A549 treated with dexamethasone at 1 μM for 4 hours (cell line): ENCODE measurements at places on chromosomes 13 and 19. TPM values are rescaled to one million over a fixed set of nuclear protein-coding genes. Genes with fewer than 3 reads are reported as not detected.

Gene BEST2
- total RNA-seq = 2.1 to 4.3 TPM (median 3.0 TPM) in 5 replicates

Gene OVOL3
- total RNA-seq = 0.15 to 0.26 TPM (median 0.25 TPM) in 3 of 5 replicates, not detected in the others

Gene TSKS
- total RNA-seq = not detected in 5 replicates

Gene FKBP8
- total RNA-seq = 113 to 154 TPM (median 146 TPM) in 5 replicates

Gene LSM7
- 126 to 155 TPM (median 145 TPM) in 5 replicates for total RNA-seq

Gene SYT5
- 1.4 to 3.7 TPM (median 2.6 TPM) in 5 replicates for total RNA-seq

Gene FARP1
- 13.1 to 23.5 TPM (median 21.6 TPM) in 5 replicates for total RNA-seq

Gene ZNF784
- 4.7 to 6.7 TPM (median 5.4 TPM) in 5 replicates for total RNA-seq

Gene PRSS57
- total RNA-seq = 0.14 TPM in 1 of 5 replicates, not detected in the others

Gene FGF21
- total RNA-seq = not detected in 5 replicates

Gene SOX1
- not detected in 5 replicates for total RNA-seq

Gene PROZ
- not detected in 5 replicates for total RNA-seq

Gene ZNF99
- not detected in 5 replicates for total RNA-seq

Gene ZNF180
- 7.5 to 8.7 TPM (median 8.3 TPM) in 5 replicates for total RNA-seq

Gene PRR36
- total RNA-seq = 0.30 to 0.51 TPM (median 0.45 TPM) in 5 replicates

Gene JAK3
- 0.16 to 0.32 TPM (median 0.20 TPM) in 5 replicates for total RNA-seq

Gene CCDC70
- total RNA-seq = not detected in 5 replicates

Gene CNN2
- total RNA-seq = 93.3 to 117 TPM (median 109 TPM) in 5 replicates

Gene RPS16
- 6,292 to 6,945 TPM (median 6,439 TPM) in 5 replicates for total RNA-seq
